ENCODE measurements at places on chromosomes 3 and 15.

DNA sequence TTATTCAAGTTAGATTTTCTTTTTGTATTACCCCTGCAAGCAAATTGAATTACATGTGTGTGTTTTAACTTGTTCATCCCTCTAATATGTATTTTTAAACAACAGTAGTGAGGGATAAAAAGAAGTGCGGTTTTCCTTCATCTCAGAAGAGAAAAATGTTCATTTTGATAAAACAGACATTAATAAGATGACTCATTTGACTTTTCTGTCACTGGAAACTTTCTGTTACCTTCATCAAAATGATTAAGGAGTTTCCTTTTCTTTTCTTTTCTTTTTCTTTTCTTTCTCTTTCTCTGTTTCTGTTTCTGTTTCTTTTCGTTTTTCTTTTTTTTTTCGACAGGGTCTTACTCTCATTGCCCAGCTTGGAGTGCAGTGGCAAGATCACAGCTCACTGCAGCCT lies 53.0 kb downstream of the ECT2 start:
- no peak overlapping the region for H3K4me3 ChIP-seq
- H3K4me1 ChIP-seq: no peaks in the 10 kb centered on the region
- H3K27ac ChIP-seq: no peak overlapping the region

DNA sequence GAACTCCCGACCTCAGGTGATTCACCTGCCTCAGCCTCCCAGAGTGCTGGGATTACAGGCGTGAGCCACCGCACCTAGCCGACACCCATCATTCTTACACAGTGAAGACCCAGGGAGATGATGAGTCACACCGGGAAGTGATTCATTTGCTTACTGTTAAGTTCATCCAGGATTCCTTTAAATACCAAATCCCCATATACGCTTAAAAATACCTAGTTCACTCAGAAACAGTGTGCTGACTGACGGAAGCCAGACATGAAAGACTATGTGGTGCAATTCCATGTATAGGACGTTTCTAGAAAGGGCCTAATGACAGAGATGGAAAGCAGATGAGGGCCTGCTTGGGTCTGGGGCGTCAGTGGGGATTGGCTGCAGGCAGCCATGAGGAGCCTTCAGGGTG lies 75.2 kb downstream of the APBA2 start:
- peak; percentile 93 for DNase-seq
- no peaks in the 10 kb centered on the region for H3K27me3 ChIP-seq
- H3K27ac ChIP-seq: peak overlapping the region; percentile 23

DNA sequence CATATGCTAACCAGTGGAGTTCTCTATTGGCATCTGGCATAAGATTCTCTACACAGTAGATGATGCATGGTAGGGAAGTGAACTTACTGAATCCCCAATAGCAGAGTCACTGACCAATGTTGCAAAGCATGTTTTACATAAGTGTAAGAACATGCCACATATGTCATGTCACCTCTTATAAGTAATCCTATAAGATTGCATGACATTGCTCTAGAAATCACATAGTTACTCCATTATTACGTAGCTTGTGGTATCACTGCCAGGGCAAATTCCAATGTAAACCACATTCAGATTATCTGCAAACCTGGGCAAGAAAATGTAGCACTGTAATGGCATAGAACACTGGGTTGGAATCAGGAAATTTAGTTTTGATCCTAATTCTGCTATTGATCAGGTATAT lies 198.2 kb upstream of the UMPS start:
- H3K36me3 ChIP-seq: no peaks in the 10 kb centered on the region
- H3K4me1 ChIP-seq: no peaks in the 10 kb centered on the region
- H3K4me3 ChIP-seq: no peak overlapping the region
- peaks cover 18% of the 10 kb centered on the region for H3K27me3 ChIP-seq
- H3K27ac ChIP-seq: no peak overlapping the region

- no peak for DNase-seq
- H3K4me1 ChIP-seq: peaks cover 2% of the 10 kb centered on the region
- no peaks in the 10 kb centered on the region for H3K36me3 ChIP-seq
- H3K4me3 ChIP-seq: no peak overlapping the region
Measured at GRCh38 chr3:1117843-1118473, 25.1 kb downstream of the CNTN6 start.

DNA sequence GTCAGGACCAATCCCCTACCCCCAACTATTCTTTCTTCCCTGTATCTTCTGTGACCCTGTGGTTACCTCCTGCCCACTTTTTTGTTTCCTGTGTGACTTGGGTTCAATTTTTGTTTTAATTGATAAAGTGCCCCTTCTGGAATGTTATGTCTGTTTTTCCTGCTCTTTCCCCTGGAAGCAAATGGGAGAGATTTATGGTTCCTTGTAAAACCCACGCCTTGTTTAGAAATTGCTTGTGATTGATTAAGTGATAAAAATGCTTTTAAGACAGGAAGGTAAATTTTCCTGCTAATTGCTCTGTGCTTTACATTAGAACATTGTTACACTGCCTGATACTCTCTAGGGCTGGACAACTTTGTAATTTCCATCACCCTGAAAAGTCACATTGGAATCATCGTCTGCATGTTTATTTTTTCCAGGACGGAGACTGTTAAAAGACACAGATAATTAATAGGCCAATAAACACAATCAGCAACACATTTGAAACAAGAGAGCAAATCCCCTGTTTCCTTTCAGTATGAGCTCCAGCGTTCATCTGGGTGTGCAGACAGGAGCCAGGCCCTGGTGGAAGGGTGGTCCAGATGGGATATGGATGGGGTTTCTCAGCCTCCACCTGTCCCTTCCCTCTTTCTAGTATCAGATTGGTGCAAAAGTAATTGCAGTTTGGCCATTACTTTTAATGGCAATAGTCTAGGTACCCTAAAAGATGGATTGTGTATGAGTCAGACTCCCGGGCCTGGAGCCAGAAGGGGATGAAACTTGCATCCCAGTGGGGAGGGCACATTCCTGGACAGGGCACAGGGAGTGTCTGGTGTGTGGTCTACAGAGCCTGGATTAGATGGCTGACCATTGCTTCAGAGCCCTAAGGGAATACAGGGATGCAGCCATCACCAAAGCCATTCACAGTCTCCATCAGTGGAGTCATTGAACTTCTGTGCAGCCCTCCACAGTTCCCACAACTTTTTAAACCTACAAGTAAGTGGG lies 58.1 kb upstream of the AGBL1 start:
- no peak overlapping the region for H3K27ac ChIP-seq
- H3K4me1 ChIP-seq: no peaks in the 10 kb centered on the region
- peak; percentile 90 for DNase-seq
- no peaks in the 10 kb centered on the region for H3K36me3 ChIP-seq
- no peaks in the 10 kb centered on the region for H3K27me3 ChIP-seq

- H3K27ac ChIP-seq: no peak overlapping the region
- no peaks in the 10 kb centered on the region for H3K36me3 ChIP-seq
- no peaks in the 10 kb centered on the region for H3K4me1 ChIP-seq
- no peak overlapping the region for H3K4me3 ChIP-seq
- no peak for DNase-seq
Measured at GRCh38 chr3:97121386-97121785, 307.0 kb downstream of the EPHA6 start.

GRCh38 chr3:24598695-24599470 lies 104.2 kb upstream of the THRB start:
- no peak overlapping the region for H3K4me3 ChIP-seq
- H3K36me3 ChIP-seq: no peaks in the 10 kb centered on the region
- DNase-seq: no peak
- no peaks in the 10 kb centered on the region for H3K27me3 ChIP-seq
- H3K27ac ChIP-seq: peak overlapping the region; percentile 37

- H3K36me3 ChIP-seq: no peaks in the 10 kb centered on the region
- H3K27me3 ChIP-seq: no peaks in the 10 kb centered on the region
- H3K27ac ChIP-seq: no peak overlapping the region
- H3K4me3 ChIP-seq: no peak overlapping the region
Measured at GRCh38 chr3:158509891-158510290, 61.1 kb upstream of the MLF1 start.

DNA sequence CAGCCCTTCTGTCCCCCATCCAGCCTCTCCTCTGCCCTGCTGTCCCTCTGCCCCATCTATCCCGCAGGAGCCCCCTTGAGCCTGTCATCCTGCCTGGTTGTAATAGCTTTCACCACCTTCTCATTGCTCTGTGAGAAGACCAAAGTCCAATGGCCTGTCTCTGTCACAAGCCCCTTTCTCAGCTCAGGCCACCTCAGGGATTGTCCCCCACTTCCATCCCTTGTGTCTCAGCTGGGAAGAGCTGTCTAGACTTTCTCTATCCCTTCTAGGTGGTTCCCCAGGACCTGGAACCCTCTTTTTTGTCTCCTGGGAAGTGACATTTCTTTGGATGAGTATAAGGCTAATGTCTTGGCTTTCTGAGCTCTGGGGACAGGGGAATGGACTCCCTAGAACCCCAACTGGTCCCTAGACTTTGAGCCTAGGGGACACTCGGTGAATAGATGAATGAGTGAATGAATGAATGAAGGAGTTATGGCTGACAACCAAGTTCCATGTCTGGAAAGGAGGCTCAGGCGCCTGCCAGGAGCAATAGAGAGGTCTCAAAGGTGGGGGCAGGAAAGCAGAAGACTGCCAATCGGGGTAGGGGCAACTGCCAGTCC lies 849 bp upstream of the PRKCD start:
- H3K27ac ChIP-seq: peak overlapping the region; percentile 31
- H3K4me1 ChIP-seq: peaks cover 23% of the 10 kb centered on the region
- DNase-seq: no peak

DNA sequence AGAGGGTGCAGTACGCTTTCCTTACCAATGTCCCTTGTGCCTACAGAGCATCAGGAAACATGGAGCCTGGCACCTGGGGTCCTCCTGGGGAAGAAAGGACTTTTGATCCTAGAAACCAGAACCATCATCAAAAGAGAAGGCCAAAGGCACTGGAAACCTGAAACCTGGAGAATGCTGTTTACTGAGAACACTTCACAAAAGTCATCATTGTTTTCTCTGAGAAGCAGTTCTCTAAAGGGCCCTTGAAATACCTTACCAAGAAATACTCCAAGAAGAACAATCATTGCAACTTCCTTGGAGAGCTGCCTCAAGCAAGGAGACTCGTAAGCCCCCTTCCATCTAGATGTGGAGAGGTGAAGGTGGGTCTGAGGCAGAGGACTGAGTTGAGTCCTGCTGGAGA lies 66.0 kb downstream of the TLE3 start:
- DNase-seq: no peak
- peaks cover 4% of the 10 kb centered on the region for H3K27me3 ChIP-seq
- no peaks in the 10 kb centered on the region for H3K4me1 ChIP-seq
- no peak overlapping the region for H3K4me3 ChIP-seq

- no peak overlapping the region for H3K27ac ChIP-seq
- no peaks in the 10 kb centered on the region for H3K27me3 ChIP-seq
- no peak overlapping the region for H3K4me3 ChIP-seq
- no peaks in the 10 kb centered on the region for H3K4me1 ChIP-seq
- no peaks in the 10 kb centered on the region for H3K36me3 ChIP-seq
Measured at GRCh38 chr15:60326824-60327654, 70.7 kb downstream of the ANXA2 start.

GRCh38 chr3:134077649-134078161 lies 48.0 kb upstream of the SLCO2A1 start:
- H3K27me3 ChIP-seq: no peaks in the 10 kb centered on the region
- peak; percentile 16 for DNase-seq
- H3K4me1 ChIP-seq: no peaks in the 10 kb centered on the region
- no peak overlapping the region for H3K27ac ChIP-seq
- H3K36me3 ChIP-seq: no peaks in the 10 kb centered on the region

DNA sequence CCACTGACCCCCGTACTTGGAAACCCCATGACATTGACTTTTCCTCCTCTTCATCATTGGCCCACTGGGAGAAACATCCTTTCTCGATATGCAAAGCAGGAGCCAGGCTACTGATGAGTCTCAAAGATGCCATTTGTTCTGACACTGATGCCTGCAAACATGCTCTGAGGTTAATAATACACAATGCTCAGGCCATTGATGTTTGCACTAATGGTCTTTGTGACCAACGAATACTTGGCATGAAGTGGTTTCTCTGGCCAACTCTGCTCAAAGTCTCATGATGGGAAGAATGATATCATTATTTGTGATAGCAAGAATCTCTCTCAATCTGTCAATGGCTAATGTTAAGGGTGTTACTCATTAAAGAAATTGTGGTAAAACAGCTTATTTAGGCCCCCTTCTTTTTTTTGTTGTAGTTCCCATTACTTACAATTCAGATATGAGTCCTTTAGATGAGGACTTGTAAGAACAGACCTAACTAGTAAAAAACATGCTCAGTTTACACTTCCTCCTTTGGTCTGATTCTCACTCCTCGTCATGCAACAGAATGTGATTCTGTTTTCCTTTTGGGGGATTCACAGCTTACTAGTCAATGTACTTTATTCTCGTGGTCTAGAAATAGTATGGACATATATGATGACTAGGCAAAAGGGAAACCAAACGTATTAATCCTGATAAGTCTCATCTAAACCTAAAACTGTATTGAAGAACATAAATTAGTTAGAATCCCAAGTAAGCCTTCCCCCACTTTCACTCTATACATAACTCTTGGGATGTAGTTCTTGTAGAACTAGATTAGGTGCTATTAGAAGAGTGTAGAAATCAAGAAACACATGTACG lies 488.8 kb upstream of the DPPA4 start:
- H3K36me3 ChIP-seq: no peaks in the 10 kb centered on the region
- no peak overlapping the region for H3K4me3 ChIP-seq
- no peaks in the 10 kb centered on the region for H3K4me1 ChIP-seq
- H3K27me3 ChIP-seq: no peaks in the 10 kb centered on the region
- DNase-seq: no peak

- H3K36me3 ChIP-seq: no peaks in the 10 kb centered on the region
- DNase-seq: no peak
- H3K27ac ChIP-seq: no peak overlapping the region
Measured at GRCh38 chr3:168053115-168053514, 42.6 kb downstream of the GOLIM4 start.

- H3K4me3 ChIP-seq: no peak overlapping the region
- H3K36me3 ChIP-seq: no peaks in the 10 kb centered on the region
- no peak for DNase-seq
- peaks cover 9% of the 10 kb centered on the region for H3K4me1 ChIP-seq
Measured at GRCh38 chr3:185311991-185312390, 50.9 kb upstream of the MAP3K13 start.

- peaks cover 97% of the 10 kb centered on the region for H3K36me3 ChIP-seq
- no peaks in the 10 kb centered on the region for H3K27me3 ChIP-seq
- no peak for DNase-seq
- no peaks in the 10 kb centered on the region for H3K4me1 ChIP-seq
Measured at GRCh38 chr15:39990706-39991105, 48.3 kb downstream of the SRP14 start.

DNA sequence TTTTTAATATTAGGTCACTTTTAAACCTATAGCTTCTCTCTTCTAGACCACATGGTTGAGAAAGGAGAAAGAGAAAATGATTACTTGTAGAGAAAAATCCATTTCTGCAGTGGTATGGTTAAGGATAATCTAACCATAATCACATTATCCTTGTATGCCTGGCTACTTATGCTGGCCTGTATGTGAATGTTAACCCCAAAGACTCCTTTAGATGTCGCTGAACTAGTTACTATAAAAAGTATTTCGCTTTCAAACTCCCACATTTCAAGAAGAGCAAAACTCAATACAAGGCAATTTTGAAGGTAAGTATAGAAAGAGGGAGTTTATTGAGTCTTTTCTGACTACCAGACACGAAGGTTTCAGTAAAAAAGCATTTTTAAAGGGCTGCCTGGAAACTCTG lies 2.2 kb downstream of the KCTD6 start:
- H3K4me3 ChIP-seq: no peak overlapping the region
- H3K36me3 ChIP-seq: no peaks in the 10 kb centered on the region
- H3K27me3 ChIP-seq: no peaks in the 10 kb centered on the region
- no peak for DNase-seq
- no peak overlapping the region for H3K27ac ChIP-seq
- H3K4me1 ChIP-seq: peaks cover 14% of the 10 kb centered on the region
